ENCODE measurements at places on chromosomes 7 and 10.

DNA sequence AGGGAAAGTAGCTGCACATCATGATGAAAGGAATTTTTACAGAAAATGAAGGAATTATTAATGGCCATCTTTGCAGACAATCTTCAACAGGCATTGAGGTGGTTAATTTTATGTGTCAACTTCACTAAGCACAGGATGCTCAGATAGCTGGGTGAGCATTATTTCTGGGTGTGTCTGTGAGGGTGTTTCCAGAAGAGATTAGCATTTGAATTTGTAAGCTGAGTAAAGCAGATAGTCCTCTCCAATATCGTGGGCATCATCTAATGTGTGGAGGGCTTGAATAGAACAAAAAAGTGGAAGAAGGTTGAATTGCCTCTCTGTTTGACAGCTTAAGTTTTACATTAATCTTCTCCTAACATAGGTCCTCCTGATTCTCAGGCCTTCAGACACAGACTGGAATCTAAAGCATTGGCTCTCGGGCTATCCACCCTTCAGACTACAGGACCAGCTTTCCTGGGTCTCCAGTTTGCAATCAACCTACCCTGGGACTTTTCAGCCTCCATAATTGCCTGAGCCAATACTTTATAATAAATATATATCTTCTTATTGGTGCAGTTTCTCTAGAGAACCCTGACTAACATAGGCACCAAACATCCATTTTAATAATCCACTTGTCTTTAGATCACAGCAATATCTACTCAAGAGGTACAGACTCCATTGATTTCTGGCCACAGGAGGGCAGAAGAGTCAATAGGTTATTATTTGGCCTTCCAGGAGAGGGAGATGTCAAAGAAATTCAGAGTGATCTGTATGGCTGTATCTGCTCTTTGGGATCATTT lies 10.5 kb upstream of the CRPPA start:
- DNase-seq = no peak

DNA sequence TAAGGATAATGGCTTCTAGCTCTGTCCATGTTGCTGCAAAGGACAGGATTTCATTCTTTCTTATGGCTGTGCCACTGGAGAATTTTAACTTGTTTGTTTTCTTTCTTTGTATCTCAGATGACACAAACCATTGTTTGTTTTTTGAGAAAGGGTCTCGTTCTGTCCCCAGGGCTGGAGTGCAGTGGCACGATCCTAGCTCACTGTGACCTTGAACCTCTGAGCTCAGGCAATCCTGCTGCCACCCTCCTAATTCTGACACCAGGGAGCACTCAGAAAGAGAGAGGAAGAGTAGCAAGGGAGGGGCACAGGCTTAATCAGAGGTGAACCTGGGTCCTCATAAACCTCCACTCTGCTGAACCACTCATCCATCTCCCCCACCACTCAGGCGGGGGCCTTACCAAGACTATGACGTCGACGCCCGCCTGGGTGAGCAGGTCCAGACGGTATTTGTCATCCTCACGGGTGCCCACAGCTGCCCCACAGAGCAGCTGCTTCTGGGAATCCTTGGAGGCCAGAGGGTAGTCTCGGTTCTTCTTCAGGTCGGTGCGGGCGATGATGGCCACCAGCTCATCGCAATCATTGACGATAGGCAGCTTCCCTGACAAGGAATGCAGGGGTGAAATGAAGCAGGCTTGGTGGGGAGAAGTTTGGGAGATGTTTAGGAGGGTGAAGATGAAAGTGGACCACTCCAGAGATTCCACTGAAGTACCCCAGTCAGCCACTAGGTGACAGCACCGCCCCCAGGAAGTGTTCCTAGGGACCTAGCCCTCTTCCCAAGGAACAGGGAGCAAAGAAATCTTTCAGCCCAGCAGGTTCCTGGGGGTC lies 11.6 kb downstream of the IMPDH1 start:
- no peak for DNase-seq

- DNase-seq = no peak
Measured at GRCh38 chr7:69906283-69906995, 308.2 kb downstream of the AUTS2 start.

- no peak for DNase-seq
Measured at GRCh38 chr10:100823194-100823593, 77.8 kb downstream of the PAX2 start.

- DNase-seq = no peak
Measured at GRCh38 chr7:150801242-150801945, 825 bp downstream of the TMEM176A start.

- no peak for DNase-seq
Measured at GRCh38 chr10:68594405-68594804, 34.3 kb downstream of the TET1 start.

DNA sequence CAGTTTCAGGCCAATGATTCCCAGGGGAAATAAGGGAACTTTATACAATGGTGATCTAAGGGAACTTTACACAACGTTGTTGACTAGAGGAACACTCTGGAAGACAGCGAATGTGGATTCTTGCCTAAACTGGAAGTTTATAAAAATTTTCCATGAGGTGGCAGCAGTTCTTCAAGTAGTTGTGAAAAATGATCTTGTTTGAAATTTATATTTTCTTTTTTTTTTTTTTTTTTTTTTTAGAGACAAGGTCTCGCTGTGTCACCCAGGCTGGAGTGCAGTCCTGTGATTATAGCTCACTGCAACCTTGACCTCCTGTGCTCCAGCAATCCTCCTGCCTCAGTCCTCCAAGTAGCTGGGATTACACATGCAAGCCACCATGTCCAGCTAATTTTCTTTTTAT lies 32.1 kb upstream of the GTF2I start:
- DNase-seq = no peak

DNA sequence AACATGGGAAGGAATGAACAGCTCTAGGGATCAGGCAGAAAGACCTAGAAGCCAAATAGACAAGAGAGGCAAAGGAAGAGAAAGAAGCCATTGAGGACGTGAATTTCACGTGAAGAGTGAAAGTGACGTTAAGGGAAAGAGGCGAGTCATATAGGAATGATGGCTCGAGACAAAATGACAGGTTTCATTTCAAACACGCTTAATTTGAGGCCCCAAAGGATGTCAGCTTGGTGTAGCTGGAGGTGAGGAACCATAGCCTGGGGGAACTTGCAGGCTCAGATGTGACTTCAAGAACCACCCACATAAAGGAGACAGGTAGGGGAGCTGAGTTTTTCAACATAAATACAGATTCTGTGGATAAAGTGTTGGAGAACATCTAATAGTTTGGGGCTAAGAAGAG lies 84.3 kb upstream of the ATP6V0A4 start:
- DNase-seq = no peak

- DNase-seq = no peak
Measured at GRCh38 chr7:116511552-116512519, 12.3 kb downstream of the CAV2 start.

GRCh38 chr10:42769673-42770072 lies 12.9 kb upstream of the BMS1 start:
- no peak for DNase-seq

GRCh38 chr10:59524348-59524747 lies 162.0 kb upstream of the FAM13C start:
- DNase-seq = no peak

- DNase-seq = no peak
Measured at GRCh38 chr7:77571801-77572200, 34.7 kb downstream of the PTPN12 start.

- DNase-seq = no peak
Measured at GRCh38 chr7:106767498-106768323, 97.4 kb upstream of the PIK3CG start.

DNA sequence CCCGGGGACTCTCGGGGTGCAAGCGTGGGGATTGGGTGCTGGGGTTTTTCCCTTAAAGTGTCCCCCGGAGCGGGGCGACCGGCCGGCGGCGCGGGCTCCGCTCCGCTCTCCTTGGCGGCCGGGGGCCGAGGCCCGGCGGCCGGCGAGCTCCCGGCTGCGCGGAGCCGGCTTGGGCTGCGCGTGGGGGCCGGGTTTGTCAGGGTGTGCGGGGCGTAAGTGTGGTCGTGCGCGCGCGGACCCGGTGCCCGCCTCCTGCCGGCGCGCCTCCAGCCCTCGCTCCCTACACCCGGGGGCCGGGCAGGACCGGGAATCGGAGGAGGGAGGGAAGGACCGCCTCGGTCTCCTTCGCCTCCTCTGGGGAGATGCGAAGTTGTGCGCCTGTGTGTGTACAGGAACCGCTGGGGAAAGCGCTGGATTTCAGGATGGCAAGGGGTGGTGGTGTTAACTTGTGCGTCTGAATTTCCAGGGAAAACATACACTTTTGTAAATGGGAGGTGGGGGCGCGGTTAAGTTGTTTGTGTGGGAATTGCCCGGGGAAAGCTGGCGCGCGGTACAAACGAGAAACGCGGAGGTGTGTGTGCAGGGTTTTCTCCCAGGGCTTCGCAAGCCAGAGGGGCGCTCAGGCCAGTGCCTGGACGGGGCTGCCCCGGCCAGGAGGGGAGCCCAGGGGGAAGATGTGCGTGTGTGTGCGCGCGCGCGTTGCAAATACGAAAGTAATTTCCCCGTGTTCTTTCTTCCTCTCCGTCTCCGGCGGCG lies 737 bp downstream of the ZMIZ1 start:
- DNase-seq = no peak

DNA sequence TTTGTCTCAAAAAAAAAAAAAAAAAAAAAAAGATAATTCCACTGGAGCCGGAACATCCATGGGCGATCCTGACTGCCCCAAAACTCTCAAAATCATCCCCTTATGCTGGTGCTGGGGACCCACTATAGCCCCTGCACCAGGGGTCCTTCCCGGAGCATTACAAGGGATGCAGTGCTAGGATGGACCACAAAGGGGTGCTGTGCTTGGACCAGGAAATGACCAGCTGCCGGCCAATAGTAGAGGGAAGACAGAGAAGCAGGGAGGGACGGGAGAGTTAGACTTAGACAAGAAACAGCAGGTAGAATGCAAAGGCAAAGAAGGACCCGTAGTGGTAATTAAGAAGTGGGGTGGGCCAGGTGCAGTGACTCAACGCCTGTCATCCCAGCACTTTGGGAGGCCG lies 40.5 kb downstream of the RCC1L start:
- no peak for DNase-seq

DNA sequence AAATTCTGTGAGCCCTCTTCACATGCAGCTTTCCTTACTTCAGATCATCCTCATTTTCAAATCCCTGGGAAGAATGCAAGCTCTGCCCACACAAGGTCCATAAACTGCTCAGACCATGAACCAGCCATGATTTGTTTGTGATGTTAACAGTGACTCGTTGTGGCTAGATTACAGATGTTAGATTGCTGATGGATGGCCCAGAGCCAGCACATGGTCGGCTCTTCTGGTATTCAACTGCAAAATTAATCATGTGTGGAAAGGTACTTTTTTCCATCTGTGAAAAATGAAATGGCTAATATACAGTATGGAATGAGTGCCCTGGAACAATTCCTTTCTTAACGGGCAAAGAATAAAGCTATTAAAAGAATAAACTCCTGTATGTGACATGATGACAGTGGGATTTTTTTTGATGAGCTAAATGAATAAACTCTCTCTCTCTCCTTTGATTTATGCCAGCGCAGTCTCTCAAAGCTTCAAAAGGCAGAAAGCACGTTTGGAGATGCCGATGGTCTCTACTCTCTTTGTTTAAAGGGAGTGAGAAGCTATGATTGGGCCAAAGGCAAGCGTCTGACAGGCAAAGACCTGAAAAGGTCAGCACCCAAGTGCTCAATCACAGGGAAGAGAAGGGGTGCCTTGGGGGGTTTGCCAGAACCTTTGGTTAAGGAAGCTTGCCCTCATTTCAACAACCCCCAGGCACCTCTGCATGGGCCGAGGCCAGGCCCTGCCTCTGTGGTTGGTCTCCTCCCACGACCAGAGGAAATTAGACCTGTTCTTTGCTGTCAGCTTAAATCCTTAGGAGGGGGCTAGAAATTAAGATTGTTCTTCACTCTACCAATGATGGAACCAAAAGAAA lies 444.0 kb upstream of the NFE2L3 start:
- DNase-seq = no peak

DNA sequence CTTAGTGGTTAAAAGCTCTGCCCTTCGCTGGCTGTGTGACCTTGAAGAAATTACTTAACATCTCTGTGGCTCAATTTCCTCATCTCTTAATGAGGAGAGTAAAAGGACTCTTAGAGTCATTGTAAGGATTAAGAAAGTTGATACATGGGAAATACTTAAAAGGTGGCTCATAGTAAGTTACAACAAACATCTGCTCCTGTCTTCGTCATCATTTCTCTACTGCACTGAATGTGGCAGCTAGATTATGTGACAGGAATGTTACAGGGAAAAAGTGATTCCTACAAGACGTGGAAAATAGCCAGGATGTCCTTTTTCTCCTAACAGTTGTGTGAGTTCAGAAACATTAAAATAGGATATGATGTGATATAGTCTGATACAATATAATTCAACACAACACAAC lies 184.7 kb downstream of the FRMD4A start:
- no peak for DNase-seq

DNA sequence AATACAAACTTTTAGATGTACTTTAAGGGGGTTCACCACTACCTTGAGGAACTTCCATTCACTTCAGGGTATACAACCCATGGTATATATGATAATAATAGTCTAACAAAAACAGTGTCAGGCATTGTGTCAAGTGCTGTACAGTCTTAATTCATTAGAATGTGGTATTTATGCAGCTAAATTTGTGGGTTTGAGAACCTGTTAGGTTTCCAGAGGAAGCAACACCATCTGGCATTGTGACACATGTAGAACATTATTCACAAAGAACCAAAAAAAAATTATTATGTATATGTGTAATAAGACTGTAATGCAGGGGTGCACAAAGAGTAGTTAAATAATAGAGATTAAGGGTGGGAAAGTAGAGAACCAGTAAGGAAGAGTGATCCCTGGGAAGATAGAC lies 26.3 kb downstream of the TMEM60 start:
- DNase-seq = no peak

GRCh38 chr10:1213252-1214070 lies 157.3 kb downstream of the WDR37 start:
- DNase-seq = no peak

DNA sequence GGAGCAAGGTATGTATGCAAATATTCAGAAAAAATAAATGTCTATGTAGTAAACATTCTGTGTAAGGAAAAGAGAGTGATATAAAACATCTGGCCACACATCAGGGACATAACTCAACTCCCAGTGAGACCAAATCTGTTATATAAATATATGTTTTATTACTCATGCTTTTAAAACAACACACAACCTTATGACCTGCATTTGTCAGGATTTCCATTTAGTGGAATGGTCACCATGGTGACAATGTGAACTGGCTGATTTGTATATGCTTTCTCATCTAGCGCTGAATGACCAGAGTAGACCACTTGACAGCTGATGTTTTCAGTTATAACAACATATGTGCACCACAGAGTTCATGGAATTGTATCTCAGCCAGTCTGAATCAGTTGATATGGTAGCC lies 551.7 kb downstream of the HTR7 start:
- DNase-seq = no peak

Data from activated naive CD8-positive, alpha-beta T cell treated with anti-CD3 and anti-CD28 coated beads, Interleukin-2, amount 50 U/mL, for 16 hours (primary cell).